ENCODE measurements at places on chromosomes 12 and 14.

GRCh38 chr14:47744155-47744554 lies 68.8 kb upstream of the MDGA2 start:
- DNase-seq, result no peak

GRCh38 chr12:13680916-13681315 lies 300.5 kb downstream of the GRIN2B start:
- no peak for DNase-seq

- DNase-seq, result no peak
These were observed 79.5 kb downstream of the SLC25A47 start for GRCh38 chr14:100402631-100403030.

DNA sequence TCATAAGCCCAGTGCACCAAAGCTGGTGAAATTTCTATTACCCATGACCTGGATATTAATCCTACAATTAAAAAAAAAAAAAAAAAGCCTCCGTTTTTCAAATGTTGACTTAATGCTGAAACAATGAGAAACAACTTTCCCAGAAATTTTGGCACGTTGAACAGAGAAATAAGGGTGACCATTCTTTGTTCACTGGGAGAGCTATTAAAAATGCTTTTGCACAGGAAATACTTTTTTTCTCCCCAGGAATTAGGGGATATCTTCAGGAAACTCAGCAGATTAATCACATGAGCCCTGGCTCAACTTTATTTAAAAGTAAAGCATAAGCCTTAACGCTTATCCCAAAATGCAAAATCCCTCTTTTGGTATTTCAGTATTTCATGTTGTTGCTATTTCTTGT lies 54.8 kb upstream of the FLRT2 start:
- DNase-seq, result no peak

DNA sequence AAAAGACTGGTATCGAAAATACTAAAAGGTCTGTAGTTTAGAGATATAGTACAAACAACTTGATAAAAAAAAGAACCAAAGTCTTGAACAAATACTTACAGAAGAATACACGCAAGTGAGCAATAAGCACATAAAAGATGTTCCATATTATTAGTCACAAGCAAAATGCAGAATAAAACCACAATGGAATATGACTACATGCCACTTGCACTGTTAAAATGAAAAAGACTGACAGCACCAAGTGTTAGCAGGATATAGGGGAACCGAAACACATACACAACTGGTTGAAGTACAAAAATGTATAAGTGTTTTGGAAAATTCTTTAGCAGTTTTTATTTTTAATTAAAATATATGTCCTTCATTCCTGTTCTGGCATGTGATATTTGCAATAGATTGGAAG lies 3.6 kb downstream of the CLEC2A start:
- no peak for DNase-seq

GRCh38 chr14:87896393-87897380 lies 96.3 kb downstream of the GALC start:
- DNase-seq, result no peak

- no peak for DNase-seq
These were observed 212.0 kb downstream of the PTPRO start for GRCh38 chr12:15534322-15534721.

GRCh38 chr12:59185295-59185694 lies 265.0 kb upstream of the LRIG3 start:
- no peak for DNase-seq

- no peak for DNase-seq
These were observed 81.9 kb downstream of the NINJ2 start for GRCh38 chr12:581321-581720.

- DNase-seq, result no peak
These were observed 124.2 kb downstream of the C12orf75 start for GRCh38 chr12:105454688-105455087.

- no peak for DNase-seq
These were observed 202.6 kb upstream of the RASSF8 start for GRCh38 chr12:25755971-25756260.

DNA sequence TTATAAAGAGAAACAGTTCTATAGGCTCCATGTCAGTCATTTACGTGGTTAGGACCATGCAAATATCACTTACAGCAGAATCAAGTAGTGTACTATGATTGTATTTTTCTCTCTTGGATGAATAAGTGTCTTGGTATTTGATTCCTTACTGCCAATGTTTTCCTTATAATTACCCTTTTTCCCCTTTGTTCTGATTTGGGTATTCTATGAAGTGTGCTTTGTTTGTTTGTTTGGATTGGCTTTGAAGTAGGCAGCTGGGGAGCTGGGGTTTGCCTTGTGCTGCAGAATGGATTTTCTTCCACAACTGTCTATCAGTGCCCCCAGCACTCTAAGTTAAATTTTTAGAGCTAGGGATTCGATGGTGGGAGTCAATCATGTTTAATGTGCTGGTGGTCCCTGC lies 12.4 kb downstream of the TMEM120B start:
- DNase-seq, result no peak

GRCh38 chr14:75079521-75079920 lies 10.1 kb downstream of the ZC2HC1C start:
- no peak for DNase-seq

DNA sequence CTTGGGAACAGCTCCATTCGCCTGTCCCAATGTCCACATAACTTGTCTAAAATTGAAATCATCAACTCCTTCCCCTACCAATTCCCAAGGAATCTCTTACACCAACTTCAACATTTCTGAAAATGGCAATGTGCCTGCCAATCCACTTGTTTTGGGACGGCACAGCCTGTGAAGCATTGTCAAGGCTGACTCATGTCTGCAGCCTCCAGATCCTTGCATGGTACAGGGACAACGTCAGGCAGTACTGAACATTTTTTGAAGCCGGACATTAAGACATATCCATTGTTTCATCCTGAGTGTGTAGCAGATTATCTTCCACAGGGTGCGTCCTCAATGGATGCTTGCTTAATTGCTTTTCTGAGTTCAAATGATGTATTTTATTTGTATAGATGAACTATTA lies 794.1 kb downstream of the BCL11B start:
- DNase-seq, result no peak

DNA sequence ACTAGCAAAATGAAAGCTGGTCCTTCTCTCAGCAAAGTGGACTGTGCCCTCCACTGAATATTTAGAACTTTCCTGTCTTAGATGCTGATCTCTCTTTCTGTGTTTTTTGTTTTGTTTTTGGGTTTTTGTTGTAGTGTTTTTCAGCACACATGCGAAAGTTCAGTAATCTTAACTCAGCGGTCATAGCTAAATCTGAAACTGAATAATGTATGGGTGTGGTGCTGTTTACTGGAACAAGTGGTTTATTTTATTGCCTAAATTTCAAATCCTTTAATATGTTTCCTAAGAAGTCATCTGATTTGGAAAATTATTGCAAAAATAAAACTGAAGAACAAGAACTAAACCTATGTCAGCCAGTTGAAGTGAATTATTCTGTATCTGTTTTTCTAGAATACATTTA lies 116.0 kb upstream of the LRIG3 start:
- DNase-seq, result no peak

DNA sequence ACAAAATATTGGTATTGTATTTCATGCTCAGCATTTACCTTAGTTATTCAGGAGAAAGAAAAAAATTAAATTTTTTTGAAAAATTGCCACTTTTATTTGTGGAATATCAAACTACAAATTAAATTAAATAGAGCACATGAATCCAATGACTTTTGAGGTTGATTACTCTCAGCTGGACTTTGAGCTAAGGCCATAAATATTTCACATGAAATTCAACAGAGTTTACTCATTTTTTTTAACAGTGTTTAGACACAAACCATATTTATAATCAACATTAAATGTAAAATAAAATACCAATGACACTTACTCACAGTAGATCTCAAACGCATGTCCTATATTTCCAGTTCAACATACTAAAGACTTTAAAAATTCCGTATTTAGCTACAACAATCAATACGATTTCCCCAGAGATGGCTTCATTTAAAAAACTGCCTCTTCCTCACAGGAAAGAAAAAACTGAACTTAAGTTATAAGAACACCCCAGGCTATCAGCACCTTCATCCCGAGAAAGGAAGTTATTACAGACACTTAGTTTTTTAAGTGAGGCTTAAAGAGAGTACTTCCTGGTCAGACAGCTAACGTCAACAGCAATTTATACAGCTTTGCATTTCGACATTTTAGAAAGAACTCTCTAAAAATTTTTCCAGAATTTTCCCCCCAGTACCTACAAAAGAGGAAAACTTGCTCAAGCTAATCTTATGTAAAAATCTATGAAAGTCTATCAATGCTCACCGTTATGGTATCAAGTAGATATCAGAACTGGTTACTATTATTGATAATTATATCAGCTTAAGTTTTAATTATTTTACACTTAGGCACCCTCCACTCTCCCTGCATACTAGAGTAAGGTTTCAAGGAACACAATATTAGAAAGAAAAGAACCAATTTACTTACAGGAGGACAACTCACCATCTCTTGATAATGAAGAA lies 13.8 kb downstream of the TAOK3 start:
- DNase-seq, result no peak

GRCh38 chr14:36553656-36554260 lies 28.7 kb downstream of the NKX2-8 start:
- no peak for DNase-seq

DNA sequence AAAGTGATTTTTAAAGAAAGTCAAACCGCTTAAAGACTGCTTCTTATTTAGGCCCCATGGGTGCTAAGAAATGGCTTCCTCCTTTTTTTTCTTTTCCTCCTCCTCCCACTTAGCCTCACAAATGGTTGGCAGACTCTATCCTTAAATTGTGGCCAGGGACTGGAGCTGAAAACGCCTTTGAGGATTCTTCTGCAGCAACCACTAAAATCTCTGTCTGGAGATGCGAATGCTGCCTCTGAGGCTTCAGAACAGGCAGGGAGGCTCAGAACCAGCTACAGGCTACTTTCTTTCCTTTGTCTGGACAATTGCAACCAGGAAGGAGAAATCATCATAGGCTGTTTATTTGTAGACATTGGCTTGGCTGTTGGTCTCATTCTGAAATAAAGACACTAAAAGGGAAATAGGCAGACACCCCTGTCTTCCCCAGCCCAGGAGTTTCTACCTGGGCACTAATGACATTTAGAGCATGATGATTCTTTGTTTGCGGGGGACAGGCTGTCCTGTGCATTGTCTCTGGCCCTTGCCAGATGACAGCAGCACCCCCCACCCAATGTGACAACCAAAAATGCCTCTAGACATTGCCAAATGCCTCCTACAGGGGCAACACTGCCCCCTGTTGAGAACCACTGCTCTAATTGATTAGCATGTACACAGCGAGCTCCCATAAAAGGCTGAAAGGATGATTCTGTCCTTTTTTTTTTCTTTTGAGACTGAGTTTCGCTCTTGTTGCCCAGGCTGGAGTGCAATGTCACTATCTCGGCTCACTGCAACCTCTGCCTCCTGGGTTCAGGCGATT lies 50.3 kb downstream of the MAP1LC3B2 start:
- DNase-seq, result no peak

GRCh38 chr12:96749999-96750398 lies 157.1 kb upstream of the NEDD1 start:
- no peak for DNase-seq

DNA sequence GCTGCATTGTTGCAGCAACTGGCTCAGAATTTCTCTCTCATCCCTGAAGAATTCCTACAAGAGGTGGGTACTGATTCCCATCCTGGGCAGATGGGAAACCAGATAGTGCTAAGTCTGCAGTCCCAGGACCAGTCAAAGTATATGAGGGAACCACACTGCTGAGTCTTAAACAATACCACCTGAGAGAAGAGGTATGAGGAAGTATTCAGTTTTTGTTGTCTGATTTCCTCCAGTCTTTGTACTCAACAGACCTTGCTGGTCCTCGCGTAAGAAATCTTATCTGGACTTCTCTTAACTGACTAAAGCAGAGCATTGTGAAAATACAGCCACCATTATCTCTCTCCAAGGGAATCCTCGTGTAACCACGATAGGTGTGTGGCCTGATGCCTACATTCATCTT lies 3.6 kb upstream of the EDDM3A start:
- DNase-seq, result no peak

DNA sequence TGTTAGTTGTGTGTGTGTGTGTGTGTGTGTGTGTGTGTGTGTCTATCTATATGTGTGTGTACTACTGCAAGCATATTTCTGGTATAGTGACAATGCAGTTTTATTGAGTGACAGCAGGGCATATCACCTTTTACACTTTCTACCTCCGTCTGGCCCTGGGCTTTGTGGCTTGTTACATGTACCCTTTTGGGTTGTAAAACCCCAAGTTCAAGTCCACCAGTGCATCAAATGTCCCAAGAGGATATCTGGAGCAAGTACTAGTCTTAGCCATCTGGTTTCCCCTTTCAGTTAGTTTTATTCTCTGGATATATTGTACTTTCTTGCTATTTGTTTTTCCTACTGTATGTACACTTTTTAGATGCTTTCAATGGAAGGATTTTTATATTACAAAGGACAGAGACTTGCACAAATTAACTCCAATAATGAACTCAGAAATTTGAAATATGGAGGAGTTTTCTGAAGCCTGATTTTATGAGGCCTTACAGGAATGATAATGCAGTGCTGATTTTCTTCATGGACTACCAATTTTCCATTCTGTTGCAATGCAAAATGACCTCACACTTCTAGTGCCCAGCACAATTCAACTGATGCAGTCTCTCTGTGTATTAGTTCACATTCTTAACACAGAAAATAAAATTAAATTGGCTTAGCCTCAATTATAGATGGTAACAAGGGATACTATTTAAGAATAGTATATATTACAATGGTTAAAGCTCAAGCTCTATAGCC lies 29.1 kb downstream of the SLC16A7 start:
- DNase-seq, result no peak

DNA sequence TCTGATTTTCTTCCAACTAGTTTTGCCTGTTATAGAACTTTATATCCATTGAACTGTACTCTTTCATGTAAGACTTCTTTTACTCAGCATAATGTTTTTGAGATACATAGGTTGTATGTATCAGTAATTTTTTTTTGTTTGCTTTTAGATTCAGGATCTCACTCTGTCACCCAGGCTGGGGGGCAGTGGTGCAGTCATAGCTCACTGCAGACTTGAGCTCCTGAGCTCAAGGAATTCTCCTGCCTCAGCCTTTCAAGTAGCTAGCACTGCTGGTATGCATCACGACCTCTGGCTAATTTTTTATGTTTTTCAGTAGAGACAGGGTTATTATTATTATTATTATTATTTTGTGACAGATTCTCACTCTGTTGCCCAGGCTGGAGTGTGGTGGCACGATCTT lies 65.0 kb upstream of the DDHD1 start:
- no peak for DNase-seq

Measured in activated naive CD8-positive, alpha-beta T cell treated with anti-CD3 and anti-CD28 coated beads, Interleukin-2, amount 10 ng/mL, durations not matched to agents 7 days and 5 days (primary cell).